ENCODE measurements at places on chromosomes 5 and 9.

- DNase-seq = no peak
Observed at GRCh38 chr5:14655146-14655741, 9.3 kb upstream of the OTULIN start.

DNA sequence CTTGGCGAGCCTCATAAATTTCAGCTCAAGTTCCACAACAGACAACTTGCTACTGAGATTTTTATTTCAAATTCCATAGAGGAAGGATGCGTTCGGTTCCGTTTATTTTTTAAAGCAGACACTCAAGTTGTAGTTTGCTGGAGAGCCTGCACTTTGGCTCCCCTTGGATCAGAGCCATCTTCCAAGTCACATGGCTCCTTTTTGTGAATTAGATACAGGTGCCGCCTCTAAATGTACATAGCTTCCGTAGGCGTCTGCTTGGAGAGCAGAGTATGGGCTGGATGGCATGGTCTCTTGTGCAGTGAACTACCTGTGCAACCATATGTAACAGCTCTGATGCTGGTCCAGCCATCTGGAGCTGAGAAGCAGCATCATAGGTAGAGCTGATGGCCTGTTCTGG is 73.9 kb upstream of the WWC1 start:
- DNase-seq = no peak

- peak; percentile 96 for DNase-seq
Observed at GRCh38 chr5:149452665-149453617, 73.8 kb upstream of the IL17B start.

GRCh38 chr5:93800988-93801811 is 59.8 kb upstream of the POU5F2 start:
- DNase-seq = peak; percentile 35

DNA sequence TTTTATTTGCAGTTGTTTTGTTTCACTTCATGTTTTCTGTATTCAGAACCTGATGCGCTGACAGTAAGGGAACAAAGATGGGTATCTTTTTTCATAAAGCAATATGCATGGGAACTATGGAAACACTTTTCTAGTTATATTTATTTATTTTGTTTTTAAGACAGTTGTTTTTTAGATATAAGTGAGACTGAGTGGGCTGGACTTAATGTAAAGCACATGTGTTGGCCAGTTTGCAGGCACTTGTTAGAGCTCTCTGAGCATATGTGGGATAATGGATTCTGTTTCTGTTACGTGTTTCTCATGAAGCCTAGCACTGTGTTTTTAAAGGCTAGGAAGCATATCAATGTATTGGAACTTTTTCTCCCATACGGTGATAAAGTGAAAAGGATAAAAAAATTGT is 164.1 kb downstream of the PRR16 start:
- no peak for DNase-seq

DNA sequence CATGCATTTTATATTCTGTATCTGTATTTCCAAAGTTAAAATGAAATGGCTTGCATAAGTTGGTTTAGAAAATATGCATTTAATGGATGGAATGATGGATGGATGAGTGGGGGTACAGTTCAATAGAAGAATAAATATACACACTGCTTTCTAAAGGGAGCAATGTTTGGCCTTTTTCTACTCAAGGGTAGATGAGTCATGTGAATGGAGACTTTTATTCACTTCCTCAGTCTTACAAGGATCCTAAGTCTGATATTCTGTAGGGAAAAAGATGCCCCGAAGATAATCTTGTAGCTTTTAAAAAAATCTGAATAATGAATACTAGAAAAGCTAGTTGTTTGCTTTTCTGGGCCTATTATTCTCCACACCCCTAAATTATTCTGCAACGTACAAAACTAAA is 2112.1 kb downstream of the MAT2B start:
- no peak for DNase-seq

DNA sequence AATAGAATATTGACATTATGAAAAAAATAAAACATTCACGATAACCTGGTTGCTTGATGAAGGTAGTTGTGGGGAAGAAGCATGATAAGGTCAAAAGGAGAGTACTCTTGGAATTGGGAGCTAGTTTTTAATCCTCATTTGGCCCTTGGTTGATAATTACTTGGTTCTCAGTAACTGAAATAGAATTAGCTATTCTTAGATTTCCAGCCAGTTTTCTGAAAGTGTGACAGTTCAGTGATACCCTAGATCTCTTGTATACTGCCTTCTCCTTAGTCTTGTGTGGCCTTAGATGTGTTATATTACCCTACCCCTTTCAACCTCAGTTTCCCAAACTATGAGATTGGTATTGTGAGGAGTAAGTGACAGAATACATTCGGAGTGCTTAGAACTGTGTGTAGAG is 17.4 kb downstream of the MARCHF6 start:
- DNase-seq = no peak

Data from mesendoderm (in vitro differentiated cells).